IMR-90 (cell line): ENCODE measurements at places on chromosomes 5 and 9. TPM values are rescaled to one million over a fixed set of nuclear protein-coding genes. Genes with fewer than 3 reads are reported as not detected.
A peak's percentile ranks its signal among the peaks of the same experiment; 100 is the strongest.

The SPATA31C1 gene
- not detected in 2 replicates for polyA plus RNA-seq

The C5orf63 gene
- polyA plus RNA-seq = 0.86 and 1.1 TPM in 2 replicates

The SELENOP gene
- 0.16 and 0.55 TPM in 2 replicates for polyA plus RNA-seq

The NUTM2G gene
- not detected in 2 replicates for polyA plus RNA-seq

The TAF11L10 gene
- polyA plus RNA-seq = not detected in 2 replicates

The MRPS30 gene
- 18.3 and 19.6 TPM in 2 replicates for polyA plus RNA-seq

The NUDT12 gene
- polyA plus RNA-seq = 2.3 and 3.7 TPM in 2 replicates

- no peak overlapping the region for H3K4me3 ChIP-seq
- DNase-seq = no peak
- H3K27me3 ChIP-seq = no peaks in the 10 kb centered on the region
- H3K4me1 ChIP-seq = no peaks in the 10 kb centered on the region
- H3K36me3 ChIP-seq = no peaks in the 10 kb centered on the region
- no peak overlapping the region for H3K27ac ChIP-seq
Measured at GRCh38 chr5:32645246-32645645, 59.9 kb downstream of the SUB1 start.

DNA sequence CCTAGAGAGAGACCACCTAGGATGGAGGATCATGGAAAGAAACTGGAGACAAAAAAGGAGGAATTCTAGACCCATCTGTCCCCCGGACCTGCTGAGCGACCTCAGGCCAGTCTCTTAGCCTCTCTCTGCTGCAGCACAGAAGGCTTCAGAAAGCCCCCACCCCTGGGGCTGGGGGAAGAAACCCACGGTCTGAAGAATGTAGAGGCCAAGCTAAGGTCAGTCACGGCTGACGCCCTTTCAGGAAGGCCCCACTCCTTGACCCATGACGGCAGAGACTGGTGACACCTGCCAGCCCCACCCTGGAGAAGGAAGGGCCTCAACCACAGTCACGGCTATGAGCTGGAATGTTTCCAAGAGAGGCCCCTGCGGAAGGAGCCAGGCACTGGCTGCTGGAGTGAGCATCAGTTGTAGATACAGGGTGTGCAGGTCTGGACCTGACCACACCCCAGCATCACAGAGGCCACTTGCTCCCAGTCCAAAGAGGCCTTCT lies 120.5 kb upstream of the BOD1 start:
- H3K4me1 ChIP-seq = no peaks in the 10 kb centered on the region
- no peak overlapping the region for H3K4me3 ChIP-seq
- H3K27me3 ChIP-seq = peaks cover 9% of the 10 kb centered on the region
- no peak overlapping the region for H3K27ac ChIP-seq
- H3K36me3 ChIP-seq = no peaks in the 10 kb centered on the region

DNA sequence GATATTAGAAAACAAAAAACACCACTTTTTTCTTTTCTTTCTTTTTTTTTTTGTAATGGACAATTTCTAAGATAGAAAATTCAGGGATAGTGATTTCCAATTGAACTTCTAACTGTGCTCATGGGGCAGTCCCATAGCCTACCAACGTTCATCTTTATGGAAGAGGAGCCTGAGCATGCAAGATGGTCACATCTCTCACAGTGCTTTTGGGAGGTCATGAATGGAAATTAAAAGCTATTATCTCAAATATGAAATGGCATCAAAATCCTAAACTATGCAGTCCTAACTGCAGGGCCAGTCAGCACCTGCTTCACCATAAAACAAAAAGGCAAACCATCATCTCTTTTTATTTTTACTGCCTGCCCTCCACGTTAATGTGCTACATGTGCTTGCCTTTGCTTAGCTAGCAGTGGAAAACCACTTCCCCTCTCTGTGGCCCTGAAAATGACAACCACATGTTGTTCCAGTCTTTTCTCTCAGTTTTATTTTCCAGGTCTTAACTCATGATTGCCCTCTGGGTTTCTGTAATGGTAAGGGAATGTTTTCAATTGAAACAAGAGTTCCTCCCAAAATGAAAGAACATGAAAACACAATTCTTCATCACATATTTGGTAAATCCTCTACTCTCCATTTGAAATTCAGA lies 16.7 kb downstream of the IFNB1 start:
- peak; percentile 36 for DNase-seq
- no peaks in the 10 kb centered on the region for H3K27me3 ChIP-seq

DNA sequence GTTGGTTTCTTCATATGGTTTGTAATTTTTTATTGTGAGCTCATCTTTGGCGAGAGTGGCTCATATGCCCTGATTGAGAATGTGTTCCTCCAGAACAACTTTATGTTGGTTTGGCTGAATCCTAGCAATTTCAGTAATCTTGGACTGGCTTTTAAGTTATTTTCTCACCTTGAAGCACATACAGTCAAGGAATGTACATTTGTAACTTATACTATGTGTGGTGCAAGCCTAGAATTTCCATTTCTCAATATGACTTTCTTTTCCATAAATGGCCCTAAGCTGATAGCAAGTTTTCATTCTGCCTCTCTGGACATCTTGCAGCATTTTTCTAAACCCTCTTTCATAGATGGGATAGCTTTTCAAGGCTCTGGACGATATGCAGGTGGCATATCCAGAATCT lies 247.5 kb downstream of the DOCK8 start:
- no peak overlapping the region for H3K27ac ChIP-seq
- no peak for DNase-seq
- H3K36me3 ChIP-seq = no peaks in the 10 kb centered on the region

DNA sequence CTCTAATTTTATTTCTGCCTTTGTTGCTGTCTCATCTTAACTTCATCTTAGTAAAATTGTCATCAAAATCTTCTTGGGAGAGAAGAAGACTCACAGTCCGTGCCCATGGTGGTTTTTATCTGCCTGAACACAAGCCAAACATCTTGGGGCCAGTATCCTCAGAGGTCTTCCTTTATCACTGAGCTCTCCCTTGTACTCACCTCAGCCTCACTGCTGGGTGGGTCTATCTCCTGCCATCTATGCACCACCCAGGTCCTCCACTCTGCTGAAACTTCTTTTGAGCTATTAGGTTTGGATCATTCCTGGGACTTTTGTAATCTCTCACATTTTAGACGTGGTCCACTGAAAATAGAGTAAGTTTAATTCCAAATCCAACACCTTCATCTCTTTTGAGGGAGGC lies 116.3 kb upstream of the EPB41L4A start:
- no peak for DNase-seq
- no peaks in the 10 kb centered on the region for H3K4me1 ChIP-seq
- no peak overlapping the region for H3K4me3 ChIP-seq
- H3K27ac ChIP-seq = no peak overlapping the region

GRCh38 chr5:57209316-57210040 lies 35.6 kb downstream of the GPBP1 start:
- H3K4me1 ChIP-seq = peaks cover 7% of the 10 kb centered on the region
- peaks cover 3% of the 10 kb centered on the region; the same call in 1 of the 2 replicates for H3K36me3 ChIP-seq
- H3K27ac ChIP-seq = no peak overlapping the region
- H3K27me3 ChIP-seq = no peaks in the 10 kb centered on the region
- peak; percentile 28 for DNase-seq

- peaks cover 28% of the 10 kb centered on the region for H3K27me3 ChIP-seq
- H3K36me3 ChIP-seq = no peaks in the 10 kb centered on the region
- H3K27ac ChIP-seq = no peak overlapping the region
- DNase-seq = no peak
- no peak overlapping the region for H3K4me3 ChIP-seq
Measured at GRCh38 chr5:142078221-142078620, 30.4 kb upstream of the NDFIP1 start.

- DNase-seq = no peak
- no peaks in the 10 kb centered on the region for H3K4me1 ChIP-seq
- H3K27me3 ChIP-seq = 0 out of 2 replicates have a peak, but pooled peaks cover 7% of the 10 kb centered on the region
- H3K4me3 ChIP-seq = no peak overlapping the region
Measured at GRCh38 chr5:38453921-38454320, 102.5 kb downstream of the LIFR start.

DNA sequence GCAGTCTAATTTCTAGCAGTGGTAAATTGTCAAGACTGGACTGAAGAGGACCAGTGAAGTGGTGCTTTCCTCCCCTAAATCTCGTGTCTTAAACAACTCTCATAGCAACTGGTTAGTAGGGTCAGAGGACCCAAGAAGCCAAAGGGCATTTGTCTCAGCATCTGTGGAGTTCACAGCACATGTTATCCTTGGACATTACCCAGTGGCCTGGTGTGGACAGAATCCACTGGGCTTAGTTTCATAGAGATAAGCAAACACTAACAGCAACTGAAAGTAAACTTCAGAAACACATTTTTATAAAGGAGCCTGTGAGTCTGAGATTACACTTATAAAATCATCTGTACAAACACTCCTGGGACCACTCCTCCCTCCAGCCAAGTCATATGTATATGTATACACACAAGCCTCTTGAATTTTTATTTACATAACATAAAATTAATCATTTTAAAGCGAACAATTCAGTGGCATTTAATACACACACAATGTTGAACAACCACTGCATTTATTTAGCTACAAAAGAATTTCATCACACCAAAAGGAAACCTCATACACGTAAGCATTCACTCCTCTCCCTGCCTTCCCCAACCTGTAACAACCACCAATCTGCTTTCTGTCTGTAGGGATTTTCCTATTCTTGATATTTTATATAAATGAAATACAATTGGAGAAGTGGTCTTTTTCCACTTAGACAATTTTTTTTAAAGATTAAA lies 457.8 kb downstream of the RASEF start:
- H3K4me1 ChIP-seq = peaks cover 14% of the 10 kb centered on the region
- peak overlapping the region; percentile 42; the same call in 1 of the 2 replicates for H3K27ac ChIP-seq
- peaks cover 7% of the 10 kb centered on the region for H3K27me3 ChIP-seq
- DNase-seq = peak; percentile 72
- H3K4me3 ChIP-seq = no peak overlapping the region

DNA sequence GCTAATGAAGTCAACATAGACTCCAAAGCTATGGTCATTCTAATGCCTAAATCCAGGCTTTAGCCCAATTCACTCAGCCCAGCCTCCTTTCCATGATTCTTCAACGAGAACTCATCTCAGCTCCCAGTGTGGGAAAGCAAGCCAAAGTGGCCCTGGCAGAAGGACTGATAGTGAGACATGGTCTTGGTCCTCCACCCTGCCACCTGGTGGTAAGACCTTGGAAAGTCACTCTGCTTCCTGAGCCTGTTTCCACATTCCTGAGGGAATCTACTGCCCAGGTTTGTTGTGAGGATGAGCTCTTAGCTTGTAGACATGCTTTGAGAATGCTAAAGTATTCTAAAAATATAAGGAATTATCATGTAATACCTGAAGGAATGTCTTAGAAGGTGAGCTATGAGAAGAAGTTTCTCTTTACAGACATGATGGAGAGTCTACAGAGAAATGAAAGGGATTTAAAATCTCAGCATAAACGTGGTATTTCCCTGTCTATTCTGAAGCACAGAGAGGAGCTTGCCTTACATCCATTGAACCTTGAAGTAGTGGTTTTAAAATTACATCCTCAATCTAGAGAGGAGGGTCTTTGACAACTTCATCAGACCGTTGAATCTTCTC lies 173.5 kb downstream of the TRIM32 start:
- DNase-seq = peak; percentile 63
- no peaks in the 10 kb centered on the region for H3K4me1 ChIP-seq
- no peak overlapping the region for H3K27ac ChIP-seq
- H3K27me3 ChIP-seq = no peaks in the 10 kb centered on the region; the same call in 1 of the 2 replicates
- H3K36me3 ChIP-seq = no peaks in the 10 kb centered on the region
